ENCODE measurements at places on chromosomes 4 and X. TPM values are rescaled to one million over a fixed set of nuclear protein-coding genes. Genes with fewer than 3 reads are reported as not detected.
A peak's percentile ranks its signal among the peaks of the same experiment; 100 is the strongest.

Gene RGN
- 0.20 TPM for total RNA-seq

- no peak for ATAC-seq
Observed at GRCh38 chr4:82381235-82381634, 7.4 kb upstream of the HNRNPD start.

Gene IL2RG
- total RNA-seq = 1.9 TPM

DNA sequence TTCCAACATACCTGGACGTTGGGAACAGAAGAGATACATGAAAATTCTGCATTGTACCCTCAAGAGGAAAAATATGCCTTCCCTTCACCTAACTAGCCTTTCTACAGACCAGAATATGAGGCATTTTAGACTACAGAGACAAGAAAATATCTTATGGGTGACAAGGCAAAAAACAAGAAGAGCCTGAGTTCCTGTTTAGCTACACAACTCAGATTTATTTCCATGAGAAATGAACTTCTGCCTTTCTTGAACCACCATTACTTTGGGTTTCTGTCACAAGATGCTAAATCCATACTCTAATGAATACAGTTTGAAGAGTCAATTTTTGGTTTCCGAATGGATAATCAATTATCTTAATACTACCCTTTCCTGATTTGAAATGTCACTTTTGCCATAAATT, 18.7 kb downstream of the RCHY1 start:
- no peak for ATAC-seq

DNA sequence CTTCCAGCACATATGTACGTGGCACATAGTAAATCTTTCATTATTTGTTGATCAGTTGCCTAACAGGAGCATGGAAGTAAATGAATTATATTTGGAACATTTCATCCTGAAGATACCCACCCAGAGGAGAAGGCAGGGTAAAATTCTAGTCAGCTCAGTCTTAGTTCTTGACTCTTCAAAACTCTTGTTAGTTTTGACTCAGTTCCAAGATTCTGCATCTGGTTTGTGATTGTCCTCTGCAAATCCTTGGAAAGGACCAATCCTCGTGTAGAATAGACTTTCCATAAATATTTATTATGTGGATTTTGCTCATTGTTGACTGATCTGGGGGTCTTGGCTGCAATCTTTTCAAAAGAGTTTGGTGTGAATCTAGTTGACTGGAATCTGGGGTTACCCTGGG, 257.5 kb upstream of the FAT1 start:
- no peak for ATAC-seq

GRCh38 chr4:76995776-76996175, 46.2 kb downstream of the SEPTIN11 start:
- no peak for ATAC-seq

DNA sequence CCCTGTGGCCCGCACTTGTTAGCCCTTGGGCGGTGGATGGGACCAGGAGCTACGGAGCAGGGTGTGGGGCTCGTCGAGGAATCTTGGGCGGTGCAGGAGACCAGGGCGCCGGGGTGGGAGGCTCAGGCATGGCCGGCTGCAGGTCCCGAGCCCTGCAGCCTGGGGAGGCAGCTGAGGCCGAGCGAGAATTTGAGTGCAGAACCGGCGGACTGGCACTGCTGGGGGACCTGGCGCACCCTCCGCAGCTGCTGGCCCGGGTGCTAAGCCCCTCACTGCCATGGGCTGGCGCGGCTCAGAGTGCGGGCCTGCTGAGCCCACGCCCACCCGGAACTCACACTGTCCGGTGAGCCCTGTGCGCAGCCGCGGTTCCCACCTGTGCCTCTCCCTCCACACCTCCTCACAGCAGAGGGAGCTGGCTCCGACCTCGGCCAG, 73.6 kb upstream of the TLL1 start:
- no peak for ATAC-seq

DNA sequence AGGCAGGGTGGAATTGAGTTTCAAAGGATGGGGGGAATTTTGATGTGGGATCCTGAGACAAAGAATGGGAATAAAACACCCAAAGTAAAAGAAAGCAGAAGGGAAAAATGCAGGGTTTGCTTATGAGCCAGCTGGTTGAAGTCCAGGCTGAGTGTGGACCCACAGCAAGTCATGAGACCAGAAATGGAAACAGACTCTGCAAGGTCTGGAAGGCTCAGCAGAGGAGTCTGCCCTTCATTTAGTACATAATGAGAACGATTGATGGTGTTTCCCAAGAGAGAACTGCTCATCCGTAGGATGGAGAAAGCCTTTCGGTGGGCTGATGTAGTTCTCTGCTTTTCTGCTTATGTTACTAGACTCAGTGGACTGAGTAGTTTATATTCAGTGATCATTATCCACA, 259.1 kb downstream of the C4orf33 start:
- ATAC-seq = no peak

DNA sequence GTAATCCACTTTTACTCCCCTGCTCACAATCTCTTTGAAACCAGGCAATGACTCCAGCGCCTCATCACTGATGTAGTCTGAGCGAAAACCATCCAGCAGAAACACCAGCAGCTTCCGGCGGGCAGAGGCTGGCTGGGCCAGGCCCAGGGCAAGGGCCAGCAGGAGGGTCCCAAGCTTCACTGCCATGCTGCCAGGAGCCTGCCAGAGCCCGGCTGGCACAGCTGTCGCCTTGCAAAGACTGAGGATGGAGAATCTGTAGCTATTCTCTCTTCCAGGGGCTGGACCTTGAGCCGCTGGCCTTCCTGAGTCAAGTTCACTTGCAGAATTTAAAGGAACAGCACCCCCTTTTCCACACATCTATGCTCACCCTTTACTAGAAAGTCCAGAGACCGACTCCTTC, at the start of gene ENPP6:
ENPP6 (minus strand) TSS at position 240 of the 400 bp plus-strand sequence; CDS start at position 186, 54 bp downstream.
- ATAC-seq = no peak

Gene SOWAHD
- not detected for total RNA-seq

- no peak for ATAC-seq
Observed at GRCh38 chr4:73865431-73866096, 3.6 kb upstream of the CXCL1 start.

DNA sequence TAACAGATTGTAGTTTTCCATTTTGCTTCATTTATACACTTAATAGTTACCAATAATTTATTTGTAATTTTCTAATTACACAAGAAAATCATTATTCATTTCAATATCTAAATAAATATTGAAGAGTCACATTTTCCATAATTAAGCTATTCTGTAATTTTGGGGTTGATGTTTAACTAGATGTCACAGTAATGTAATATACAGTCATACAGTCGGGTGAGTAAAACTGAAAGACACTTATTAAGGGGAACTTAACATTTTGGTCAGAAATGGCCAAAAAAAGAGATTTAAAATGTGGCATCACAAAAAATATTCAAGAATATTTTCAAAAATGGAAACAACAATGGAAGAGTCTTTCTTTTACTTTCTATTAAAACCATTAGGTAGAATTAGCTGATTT, 1080.3 kb downstream of the ARAP2 start:
- no peak for ATAC-seq

- no peak for ATAC-seq
Observed at GRCh38 chrX:703866-704265, 73.3 kb downstream of the SHOX start.

GRCh38 chr4:22202246-22202974, 253.8 kb upstream of the KCNIP4 start:
- peak; percentile 49 for ATAC-seq
